ENCODE measurements at places on chromosomes 1 and 21.

GRCh38 chr1:29973406-29973805, 737.1 kb downstream of the PTPRU start:
- no peak for DNase-seq

GRCh38 chr1:87291107-87291506, 37.6 kb upstream of the LMO4 start:
- DNase-seq = no peak

GRCh38 chr1:225250432-225250831, 177.4 kb downstream of the LBR start:
- no peak for DNase-seq

GRCh38 chr1:227306689-227307088, 11.6 kb downstream of the CDC42BPA start:
- no peak for DNase-seq

- no peak for DNase-seq
Measured at GRCh38 chr1:162905174-162906158, 44.5 kb upstream of the CCDC190 start.

GRCh38 chr1:58855274-58856165, 71.7 kb upstream of the JUN start:
- no peak for DNase-seq

- no peak for DNase-seq
Measured at GRCh38 chr1:50352428-50352827, 70.8 kb downstream of the DMRTA2 start.

DNA sequence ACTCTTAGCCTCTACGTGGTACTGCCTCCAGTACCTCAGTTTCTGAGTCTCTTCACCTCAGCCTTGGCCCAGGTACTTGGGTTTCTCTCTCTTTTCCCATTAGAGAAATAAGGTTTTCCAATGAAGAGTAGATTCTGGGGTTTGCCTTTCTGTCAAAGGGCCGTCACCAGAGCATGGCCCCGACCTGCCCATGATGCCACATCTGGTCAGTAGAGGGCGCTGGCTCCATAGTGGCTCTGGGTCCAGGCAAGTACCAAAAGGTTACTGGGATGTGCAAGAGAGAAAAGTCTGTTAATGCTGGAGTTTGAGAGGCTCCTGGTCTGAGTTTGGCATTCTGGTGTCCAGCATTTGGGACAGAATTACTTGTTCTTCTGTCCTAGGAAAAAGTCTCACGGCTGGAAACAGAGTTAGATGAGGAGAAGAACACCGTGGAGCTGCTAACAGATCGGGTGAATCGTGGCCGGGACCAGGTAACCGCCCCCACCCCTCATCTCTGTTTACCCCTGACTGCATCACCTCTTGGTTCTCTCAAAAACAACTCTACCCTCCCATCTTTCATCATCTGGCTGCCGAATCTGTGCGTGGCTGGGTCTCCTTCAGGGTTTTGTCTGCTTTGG, 5.3 kb upstream of the TUFT1 start:
- peak; percentile 79 for DNase-seq

DNA sequence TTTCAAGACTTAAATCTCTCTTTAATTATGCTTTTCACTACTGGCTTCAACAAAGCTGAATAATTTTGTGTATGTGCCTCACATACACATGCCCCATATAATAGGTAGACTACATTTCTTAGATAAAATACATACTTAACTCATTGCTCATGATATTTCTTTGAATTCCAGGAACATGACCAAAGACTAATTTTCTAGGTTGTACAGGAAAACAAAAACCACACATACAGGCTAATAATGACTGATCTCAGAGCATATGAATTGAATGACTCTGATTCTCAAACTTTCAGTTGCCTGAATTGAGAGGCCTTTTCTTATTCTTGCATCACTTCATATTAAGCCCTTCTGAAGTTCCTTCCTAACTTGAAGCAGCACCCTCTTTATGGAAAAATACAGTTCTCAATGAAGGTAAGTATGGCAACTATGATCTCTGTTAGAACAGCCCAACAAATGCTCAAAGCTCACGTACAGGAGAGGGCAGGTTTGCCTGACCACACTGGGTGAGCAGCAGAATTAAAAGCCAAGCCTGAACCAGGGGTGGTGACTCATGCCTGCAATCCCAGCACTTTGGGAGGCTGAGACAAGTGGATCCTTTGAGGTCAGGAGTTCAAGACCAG, 22.6 kb upstream of the UAP1 start:
- DNase-seq = no peak

- DNase-seq = no peak
Measured at GRCh38 chr1:72003092-72003491, 279.2 kb downstream of the NEGR1 start.

GRCh38 chr1:26138974-26139558, 19.8 kb upstream of the FAM110D start:
- DNase-seq = no peak

- no peak for DNase-seq
Measured at GRCh38 chr1:185132534-185132933, 24.2 kb downstream of the TRMT1L start.

GRCh38 chr1:26181586-26182382, 4.5 kb downstream of the CNKSR1 start:
- no peak for DNase-seq

GRCh38 chr1:35660581-35661473, 19.5 kb upstream of the PSMB2 start:
- DNase-seq = no peak
